ENCODE measurements at places on chromosomes 11 and 22. TPM values are rescaled to one million over a fixed set of nuclear protein-coding genes. Genes with fewer than 3 reads are reported as not detected.

Gene DENND6B
- polyA plus RNA-seq, result 14.7 TPM

Gene UPK3A
- 0.55 TPM for polyA plus RNA-seq

Gene GPR152
- 0.06 TPM for polyA plus RNA-seq

Gene NCAM1
- polyA plus RNA-seq, result 0.58 TPM

Gene SCGB2A2
- polyA plus RNA-seq, result not detected

Gene C11orf98
- polyA plus RNA-seq, result 140 TPM

Gene SF3A1
- 37.4 TPM for polyA plus RNA-seq

DNA sequence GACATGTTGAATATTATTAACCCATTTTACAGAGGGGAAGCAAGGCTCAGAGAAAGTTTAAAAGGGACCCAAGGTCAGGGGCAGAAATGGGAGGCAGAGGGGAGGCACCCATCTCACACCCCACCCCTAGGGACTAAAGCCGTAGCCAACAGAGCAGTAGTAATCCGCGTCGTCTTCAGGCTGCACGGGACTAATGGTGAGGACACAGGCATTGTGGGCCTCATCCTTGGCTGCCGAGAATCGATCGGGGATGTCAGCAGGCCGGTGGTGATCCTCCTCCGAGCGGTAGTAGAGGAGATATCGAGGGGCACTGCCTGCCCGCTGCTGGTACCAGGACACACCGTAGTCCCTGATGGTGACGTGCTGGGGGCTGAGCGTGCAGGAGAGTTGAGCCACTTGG lies 1.5 kb downstream of the VPREB3 start:
- DNase-seq, result no peak

- DNase-seq, result no peak
These were observed 29.9 kb downstream of the SHANK2 start for GRCh38 chr11:71222318-71223080.

GRCh38 chr11:117175781-117176180 lies 2.8 kb upstream of the SIDT2 start:
- no peak for DNase-seq

- no peak for DNase-seq
These were observed 15.0 kb downstream of the LRRC32 start for GRCh38 chr11:76655501-76656049.

GRCh38 chr11:23688835-23689234 lies 808.0 kb upstream of the LUZP2 start:
- DNase-seq, result no peak

DNA sequence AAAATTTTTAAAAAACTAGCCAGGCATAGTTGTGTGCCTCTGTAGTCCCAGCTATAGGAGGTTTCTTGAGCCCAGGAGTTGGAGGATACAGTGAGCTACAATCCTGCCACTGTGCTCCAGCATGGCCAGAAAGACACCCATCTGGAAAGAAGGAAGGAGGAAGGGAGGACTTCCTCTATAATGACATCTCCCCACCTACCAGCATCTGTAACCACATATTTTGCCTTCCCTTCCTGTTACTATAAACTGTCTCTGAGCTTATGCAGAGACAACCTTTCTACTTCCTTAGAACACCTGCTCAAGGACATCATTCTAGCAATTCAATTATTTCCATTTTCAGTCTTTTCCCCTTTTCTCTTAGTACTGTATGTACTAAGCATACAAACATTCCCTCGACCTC lies 2.2 kb upstream of the NUP160 start:
- no peak for DNase-seq

DNA sequence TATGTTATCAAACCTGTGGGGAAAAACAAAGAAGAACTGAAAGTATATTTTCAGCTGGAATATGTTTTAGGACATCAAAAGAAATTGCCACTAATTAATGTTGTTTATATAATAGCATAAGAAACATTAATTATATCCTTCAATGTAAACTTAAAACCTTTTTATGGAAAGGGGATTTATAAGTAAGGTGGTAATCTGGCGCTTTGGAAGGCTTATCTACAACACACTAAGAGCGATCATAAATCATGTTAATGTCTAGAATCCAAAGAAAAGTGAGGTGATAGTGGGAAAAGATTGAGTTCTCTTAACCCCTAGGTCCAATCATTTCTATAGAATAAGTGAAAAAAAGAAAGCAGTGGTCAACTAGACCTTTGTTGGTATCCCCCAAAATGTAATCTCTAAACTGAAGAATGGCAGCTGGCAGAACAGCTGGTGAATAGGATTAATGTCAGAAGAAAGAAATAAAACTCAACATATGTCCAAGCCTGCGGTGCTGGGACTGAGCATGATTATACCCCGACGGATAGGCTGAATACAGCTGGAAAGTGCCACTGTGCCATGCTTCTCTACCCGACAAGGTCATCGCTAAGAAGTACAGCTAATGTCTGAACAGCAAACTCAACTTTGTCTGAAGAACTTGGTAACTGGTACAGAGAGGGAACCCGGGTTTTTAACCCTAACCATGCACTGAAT lies 64.0 kb downstream of the SOX6 start:
- DNase-seq, result no peak

DNA sequence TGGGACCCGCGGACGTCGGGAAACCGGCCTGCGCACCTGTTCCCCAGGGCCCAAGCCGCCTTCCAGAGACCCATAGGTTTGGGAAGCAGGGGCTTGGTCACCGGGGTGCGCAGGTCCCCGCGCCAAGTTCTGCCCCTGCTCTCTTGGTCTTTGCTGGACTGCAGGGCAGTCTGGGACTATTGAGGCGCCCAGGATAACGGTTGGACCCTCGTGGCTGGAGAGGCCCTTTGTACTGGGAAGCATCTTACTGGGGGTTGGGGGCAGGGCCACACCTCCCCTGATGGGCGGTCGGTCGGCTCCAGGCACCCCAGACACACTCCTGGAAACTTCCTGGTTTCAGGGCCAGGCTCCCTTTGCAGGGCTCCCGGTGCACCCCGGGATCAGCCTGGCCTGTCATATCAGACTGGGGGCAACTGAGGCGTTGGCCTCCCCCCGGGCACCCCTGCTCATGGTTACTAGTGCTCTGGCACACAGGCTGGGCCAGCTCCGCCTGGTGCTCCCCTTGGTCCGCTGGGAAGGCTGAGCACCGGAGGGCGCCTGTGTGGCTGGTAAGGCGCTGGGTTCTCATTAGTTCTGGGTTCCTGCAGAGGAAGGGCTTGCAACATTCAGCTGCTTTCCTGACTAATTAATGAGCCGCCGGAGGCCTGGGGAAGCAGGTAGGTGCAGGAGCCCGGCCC lies 1250.5 kb downstream of the BRD1 start:
- DNase-seq, result no peak

GRCh38 chr11:102244681-102245409 lies 72.4 kb upstream of the BIRC3 start:
- DNase-seq, result no peak

Data from lung (tissue), 17 donors.